ENCODE measurements at places on chromosomes 11 and 22.

DNA sequence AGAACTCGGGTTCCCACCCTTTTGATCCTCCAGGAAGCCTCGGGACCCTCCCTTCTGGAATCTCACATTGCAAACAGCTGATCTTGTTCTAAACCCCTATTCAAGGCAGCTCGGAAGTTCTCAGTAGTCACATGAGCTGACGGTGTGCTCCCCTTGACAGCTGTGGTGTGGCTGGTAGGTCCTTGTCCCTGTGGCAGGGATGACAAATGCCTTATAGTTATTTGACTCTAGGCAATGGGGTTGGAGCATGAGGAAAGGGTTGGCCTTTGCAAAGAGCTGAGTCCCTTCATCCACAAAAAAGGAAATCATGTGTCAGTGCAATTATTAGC is 23.6 kb downstream of the EIF4G2 start:
- no peak for DNase-seq

DNA sequence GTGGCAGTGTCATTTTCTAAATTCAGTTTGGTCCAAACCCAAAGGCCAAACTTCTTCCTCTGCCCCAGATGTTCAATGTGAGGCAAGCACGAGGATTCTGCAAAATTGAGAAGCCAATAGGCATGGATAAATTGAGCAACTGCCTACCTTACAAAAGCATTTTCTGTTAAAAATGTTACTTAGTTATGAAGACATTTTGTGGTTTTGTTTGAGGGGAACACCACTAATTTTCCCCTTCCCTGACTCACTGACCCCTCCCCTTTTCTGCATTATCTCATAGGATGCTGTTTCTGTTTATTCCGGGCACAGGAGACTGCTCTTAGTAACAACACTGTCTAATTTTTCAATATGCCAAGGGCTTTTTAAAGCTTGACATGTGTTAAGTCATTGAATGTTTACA is 462.8 kb downstream of the INSC start:
- no peak for DNase-seq

GRCh38 chr22:21013657-21014201 is 1.2 kb upstream of the P2RX6 start:
- DNase-seq: no peak

- no peak for DNase-seq
These were observed 55.9 kb upstream of the PHF21B start for GRCh38 chr22:45065726-45066125.

DNA sequence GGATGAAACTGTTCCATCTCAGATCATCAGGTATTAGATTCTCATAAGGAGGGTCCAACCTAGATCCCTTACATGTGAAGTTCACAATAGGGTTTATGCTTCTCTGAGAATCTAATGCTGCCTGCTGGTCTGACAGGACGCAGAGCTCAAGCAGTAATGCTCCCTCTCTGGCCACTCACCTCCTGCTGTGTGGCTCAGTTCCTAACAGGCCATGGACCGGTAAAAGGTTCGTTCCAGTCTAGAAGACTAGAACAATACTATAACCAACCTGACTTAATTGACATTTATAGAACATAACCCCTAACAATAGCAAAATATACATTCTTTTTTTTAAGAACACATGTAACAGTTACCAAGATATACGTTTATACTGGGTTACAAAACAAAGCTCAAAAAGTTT is 45.8 kb downstream of the ATG16L2 start:
- no peak for DNase-seq

All from right lung (tissue), 10 donors.